ENCODE measurements at places on chromosomes 5 and 9.

DNA sequence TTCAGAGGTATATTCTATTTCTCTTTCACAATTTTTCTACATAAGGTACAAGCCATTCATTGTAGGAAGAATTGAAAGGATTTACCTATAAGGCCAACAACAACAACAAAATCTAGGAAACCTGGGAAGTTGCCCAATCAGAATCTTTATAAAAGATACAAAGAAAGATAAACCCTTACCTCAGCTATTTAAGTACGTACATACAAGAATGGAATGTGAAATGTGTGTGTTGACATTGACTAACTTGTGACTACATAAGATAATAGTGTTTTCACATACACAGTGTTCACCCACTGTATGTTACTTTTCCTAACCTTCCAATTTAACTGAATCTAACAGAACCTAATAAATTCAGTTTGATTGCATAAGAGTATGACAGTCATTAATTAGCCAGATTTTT, 154.1 kb downstream of the ADAMTS6 start:
- no peak for DNase-seq

- no peak for DNase-seq
Observed at GRCh38 chr5:153791339-153791738, 247.4 kb downstream of the FAM114A2 start.

DNA sequence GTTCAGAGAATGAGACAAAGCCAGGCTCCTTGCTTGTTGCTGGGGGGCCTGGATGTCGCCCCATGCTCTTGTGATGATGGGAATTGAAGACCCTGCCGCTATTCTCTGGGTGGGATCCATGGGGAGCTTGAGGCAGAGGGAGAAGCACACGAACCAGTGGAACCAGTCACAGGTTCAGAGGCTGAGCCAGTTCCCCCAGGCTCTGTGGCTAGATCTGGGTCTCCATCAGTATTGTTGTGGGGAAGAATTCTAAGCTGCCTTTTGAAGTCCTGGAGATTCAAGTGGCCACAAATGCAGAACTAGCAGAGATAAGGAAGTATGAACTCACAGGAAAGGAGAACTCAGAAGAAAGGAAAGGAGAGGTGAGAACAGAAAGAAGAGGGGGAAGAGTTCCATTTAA, 219.4 kb downstream of the MSX2 start:
- no peak for DNase-seq

DNA sequence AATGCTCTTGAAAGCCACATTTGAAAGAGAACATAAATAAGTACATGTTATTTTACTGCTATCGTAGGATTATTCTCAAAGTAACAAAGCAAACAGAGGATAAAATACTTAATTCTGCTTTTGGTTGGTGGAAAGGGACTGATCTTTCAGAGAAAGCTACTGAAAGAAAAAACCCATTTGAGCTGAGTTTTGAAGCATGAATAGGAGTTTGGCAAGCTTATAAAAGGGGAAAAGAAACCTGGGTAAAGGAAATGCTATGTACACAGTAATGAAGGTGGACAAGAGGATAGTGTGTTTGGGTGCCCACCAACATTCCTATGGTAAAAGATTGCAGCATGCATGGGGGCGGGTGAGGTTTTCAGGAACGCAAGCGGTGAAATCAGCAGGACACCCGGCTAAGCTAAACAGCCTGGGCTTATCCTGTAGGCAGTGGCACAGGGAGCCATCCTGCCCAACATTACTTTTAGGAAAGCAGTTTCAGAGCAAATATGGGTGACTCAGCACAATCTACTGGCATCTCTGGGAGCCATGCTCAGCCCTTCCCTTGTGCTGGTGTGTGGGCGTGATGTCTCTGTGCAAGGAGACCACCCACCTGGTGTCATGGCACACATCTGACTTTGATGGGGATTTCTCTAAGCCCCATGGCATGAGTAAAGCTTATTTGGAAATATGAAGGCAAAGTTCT, 673.9 kb upstream of the KLF4 start:
- no peak for DNase-seq

DNA sequence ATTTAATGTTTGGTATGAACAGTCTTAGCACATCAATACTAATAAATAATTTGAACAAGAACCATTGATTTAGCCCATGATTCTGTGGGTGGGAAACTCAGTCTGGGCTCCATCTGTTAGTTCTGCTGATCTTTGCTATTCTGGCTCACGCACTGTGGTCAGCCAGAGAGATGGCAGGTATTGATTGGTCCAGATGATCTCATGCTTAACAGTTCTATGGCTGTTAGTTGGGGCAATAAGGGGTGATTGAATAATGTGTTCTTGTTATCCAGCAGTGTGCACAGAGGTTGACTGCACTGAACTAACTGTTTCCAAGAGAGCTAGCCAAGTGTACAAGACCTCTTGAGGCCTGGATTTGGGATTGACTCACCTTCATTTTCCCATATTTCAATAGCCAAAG, 824.3 kb downstream of the SEMA5A start:
- no peak for DNase-seq

GRCh38 chr5:16557477-16557876, 59.3 kb downstream of the RETREG1 start:
- DNase-seq = no peak

Measured in spleen (tissue), 13 donors.